ENCODE measurements at places on chromosomes 5 and 9. TPM values are rescaled to one million over a fixed set of nuclear protein-coding genes. Genes with fewer than 3 reads are reported as not detected.

DNA sequence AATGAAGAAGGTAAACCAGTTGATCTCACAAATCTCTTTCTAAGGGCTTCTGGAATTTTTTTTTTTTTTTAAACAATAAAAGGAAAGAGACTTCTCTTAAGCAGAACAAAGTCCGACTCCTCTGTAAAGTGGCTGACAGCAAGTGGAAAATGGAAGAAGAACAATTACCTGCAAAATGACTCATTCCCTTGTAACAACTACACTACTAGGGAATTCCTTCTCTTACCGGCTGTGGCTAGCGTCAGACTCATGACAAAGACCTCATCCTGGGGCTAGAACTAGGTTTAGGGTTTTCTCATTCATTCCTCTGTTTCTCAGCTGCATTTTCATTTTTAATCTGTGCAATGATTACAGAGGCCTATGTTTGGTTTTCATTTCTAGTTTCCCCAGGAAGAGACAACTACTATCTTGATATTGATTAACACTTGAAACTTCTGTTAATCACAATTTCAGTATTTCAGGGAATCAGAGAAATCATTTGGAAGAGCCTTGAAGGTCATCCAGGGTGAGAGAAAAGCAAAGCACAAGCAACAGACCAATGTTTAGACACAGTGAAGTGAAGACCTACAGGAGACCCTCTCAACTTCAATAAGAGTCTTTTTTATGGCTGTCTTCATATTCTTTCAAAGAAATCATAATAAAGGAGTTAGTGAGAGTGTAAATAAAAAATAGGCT lies 437.9 kb downstream of the RAB3C start:
- no peak for DNase-seq

- no peak for DNase-seq
Observed at GRCh38 chr5:131766689-131767088, 30.1 kb downstream of the FNIP1 start.

DNA sequence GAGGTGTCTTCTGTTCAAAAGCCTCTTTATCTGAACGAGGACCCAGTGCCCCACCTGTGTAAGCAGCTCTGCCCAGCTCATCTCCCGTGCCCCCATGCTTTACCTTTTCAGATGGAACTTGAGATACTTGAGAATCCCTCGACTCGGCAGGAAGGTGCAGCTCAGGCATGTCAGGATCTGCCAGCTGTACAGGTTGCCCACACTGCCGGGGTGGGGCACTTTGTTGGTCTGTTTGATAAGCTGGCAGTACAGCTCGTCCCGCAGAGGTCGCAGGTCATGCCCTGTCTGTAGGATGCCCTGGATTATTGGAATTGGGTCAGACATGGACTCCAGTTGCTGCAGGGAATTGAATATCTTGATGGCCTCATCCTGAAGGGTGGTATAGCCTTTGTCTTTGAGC lies 58.0 kb upstream of the RETREG1 start:
- no peak for DNase-seq

GRCh38 chr9:113446323-113446740 lies 17.2 kb upstream of the RGS3 start:
- no peak for DNase-seq

DNA sequence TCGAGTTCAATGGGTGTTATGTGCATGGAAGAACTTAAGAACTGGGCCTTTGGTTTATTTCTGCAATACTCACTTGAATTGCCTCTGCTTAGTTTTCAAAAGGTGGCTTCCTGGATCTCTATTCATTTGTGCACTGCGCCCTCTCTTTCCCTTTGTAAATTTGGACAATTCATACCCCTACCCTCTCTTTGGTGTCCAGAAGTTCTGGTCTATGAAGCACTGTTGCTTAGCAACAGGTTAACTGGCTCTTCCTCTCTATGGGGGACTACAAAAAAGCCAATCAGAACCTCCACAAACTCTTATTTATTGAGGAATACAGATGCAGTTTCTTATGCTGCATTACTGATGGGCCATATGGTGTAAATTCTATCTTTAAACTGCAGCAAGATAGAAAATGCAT lies 13.5 kb upstream of the FAM120A start:
- DNase-seq: no peak

- DNase-seq: no peak
Observed at GRCh38 chr5:167247816-167248215, 1043.6 kb upstream of the WWC1 start.

TLR4 gene
- 5.8 TPM for polyA plus RNA-seq

Data from kidney (tissue), 22 donors.